ENCODE measurements at places on chromosomes 2 and 18. TPM values are rescaled to one million over a fixed set of nuclear protein-coding genes. Genes with fewer than 3 reads are reported as not detected.

DNA sequence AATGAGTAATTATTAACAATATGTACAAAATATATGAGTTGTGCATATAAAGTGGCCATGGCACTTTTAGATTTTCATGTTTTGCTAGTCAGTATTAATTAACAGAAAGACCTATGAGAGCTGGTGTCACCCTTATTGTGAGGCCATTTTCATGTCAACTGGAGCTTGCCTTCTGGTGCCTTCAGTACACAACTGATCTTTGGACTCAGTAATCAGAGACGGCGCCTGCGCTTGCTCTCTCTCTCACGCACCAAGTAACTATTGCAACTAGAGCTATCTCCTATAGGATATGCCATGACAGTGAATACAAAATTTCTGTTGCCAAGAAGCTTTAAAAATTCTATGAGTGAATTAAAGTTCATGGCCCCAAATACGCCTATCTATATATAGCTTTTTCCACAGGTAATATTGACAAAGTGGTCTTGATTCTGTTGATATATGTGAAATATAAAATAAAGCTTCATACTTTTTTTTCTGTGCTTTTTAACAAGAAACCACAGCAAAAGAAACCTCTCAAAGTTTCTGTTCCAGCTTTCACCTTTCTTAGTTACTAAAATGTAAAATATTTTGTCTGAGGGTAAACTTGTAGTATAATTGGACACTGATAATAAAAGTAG is 2.9 kb downstream of the SERTAD2 start:
- H3K4me3 ChIP-seq: no peak overlapping the region
- no peak overlapping the region for H3K27ac ChIP-seq
- H3K27me3 ChIP-seq: no peaks in the 10 kb centered on the region
- DNase-seq: no peak

The PRSS56 gene
- not detected for total RNA-seq

DNA sequence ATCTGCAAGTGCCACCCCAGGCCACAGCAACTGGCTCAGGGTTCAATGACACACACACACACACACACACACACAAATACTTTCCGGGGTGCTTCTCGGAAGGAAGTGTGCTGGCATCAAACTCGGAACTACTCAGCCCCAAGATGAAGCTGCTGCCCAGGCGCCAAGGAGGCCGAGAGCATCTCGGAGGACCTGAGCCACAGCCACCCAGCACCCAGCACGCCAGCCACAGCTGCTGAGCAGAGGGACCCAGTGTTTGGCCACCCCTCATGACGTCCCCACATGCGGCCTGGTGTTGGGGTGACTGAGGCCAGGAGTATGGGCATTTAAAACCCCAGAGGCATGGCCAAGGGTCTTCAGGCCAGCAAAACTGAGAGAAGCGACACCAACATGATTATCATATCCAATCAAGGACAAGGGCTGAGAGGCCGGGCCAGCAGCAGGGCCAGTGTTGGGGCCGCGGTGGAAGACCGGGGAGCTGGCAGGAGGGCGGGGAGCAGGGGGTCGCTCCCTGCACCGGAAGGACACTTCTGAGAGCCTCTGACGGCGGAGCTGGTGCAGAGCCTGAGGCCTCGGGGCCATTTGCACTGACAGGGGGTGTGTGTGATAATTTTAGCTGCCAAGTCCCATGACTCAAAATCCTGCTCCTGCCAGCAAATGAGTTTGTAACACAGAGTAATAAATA is 61.8 kb downstream of the BIN1 start:
- H3K4me1 ChIP-seq: no peaks in the 10 kb centered on the region
- no peaks in the 10 kb centered on the region for H3K27me3 ChIP-seq
- peaks cover 13% of the 10 kb centered on the region for H3K36me3 ChIP-seq
- H3K27ac ChIP-seq: no peak overlapping the region
- no peak for DNase-seq

The CDH19 gene
- not detected for total RNA-seq

DNA sequence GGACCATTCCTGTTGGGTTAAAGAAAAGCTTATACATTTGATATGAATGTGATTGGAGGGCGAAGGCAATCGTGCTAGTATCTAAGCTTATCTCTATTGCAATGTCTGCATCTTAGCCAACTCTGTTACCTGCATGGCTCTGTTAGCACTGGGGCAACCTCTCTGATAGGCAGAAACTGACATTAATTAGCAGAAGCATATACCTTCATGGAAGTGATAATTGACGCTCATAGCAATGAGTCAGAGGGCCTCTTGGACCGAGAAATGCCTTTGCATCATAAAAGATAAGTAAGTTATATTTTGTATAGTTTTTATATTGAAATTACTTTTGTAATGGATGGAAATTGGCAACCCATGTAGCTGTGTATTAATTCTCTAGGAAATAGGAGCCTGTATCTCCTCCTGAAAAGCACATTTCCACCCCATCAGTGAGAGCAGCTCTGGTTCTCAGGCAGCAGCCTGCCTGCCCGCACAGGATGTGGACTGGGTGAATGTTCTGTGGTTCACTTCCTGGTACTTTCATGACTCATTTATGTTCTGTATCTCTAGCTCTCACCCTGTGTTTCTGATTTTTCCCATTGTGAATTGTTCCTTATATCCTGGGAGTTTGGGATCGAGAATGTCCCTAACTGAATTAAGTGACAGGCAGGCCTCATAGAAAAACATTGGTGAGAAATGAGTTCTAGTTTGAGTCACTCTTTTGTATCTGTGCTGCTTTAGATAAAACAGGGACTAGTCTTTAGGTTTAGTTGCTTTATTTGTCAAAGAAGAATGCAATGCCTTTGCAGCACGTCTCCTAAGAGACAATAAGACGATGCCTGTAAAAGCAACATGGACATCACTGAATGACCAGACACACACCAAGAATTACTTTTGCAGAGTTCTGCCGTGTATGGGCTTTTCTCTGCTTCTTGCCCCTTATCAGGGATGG is 344.9 kb downstream of the DCDC2C start:
- H3K4me3 ChIP-seq: no peak overlapping the region
- no peaks in the 10 kb centered on the region for H3K27me3 ChIP-seq
- no peaks in the 10 kb centered on the region for H3K36me3 ChIP-seq
- DNase-seq: no peak

DNA sequence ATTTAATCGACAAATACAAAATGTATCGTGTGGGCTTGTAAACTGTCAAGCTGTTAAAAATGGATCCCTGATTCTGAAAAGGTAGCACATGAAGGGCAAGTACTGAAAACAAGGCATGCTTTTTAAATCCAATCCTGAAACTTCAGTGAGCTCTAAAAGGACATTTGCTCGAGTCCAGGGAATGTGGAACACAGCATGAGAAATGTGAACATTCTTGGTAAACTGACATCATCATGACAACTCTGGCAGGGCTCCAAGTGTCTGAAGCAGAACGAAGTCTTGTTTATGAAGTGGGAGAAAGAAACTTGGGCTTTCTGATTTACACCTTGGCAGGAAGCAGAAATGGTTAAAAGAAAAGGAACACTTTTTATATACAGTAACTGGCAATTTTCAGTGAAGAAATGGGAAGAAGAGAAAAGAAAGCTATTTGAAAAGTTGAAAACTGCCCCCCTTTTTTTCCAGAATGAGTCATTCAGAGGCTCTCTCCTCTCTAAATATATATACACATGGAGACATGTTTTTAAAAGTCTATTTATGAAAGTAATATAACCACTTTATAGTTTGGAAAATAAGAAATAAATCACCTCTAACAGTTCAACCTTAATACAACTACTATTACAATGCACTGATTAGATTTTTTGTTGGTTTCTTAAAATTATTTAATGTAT is 120.8 kb downstream of the GAREM1 start:
- H3K27ac ChIP-seq: no peak overlapping the region
- no peaks in the 10 kb centered on the region for H3K4me1 ChIP-seq
- H3K36me3 ChIP-seq: no peaks in the 10 kb centered on the region

- no peaks in the 10 kb centered on the region for H3K27me3 ChIP-seq
- no peaks in the 10 kb centered on the region for H3K36me3 ChIP-seq
- H3K4me1 ChIP-seq: no peaks in the 10 kb centered on the region
- DNase-seq: no peak
- H3K4me3 ChIP-seq: no peak overlapping the region
- H3K27ac ChIP-seq: no peak overlapping the region
Measured at GRCh38 chr2:50231510-50231909, 800.4 kb downstream of the NRXN1 start.

DNA sequence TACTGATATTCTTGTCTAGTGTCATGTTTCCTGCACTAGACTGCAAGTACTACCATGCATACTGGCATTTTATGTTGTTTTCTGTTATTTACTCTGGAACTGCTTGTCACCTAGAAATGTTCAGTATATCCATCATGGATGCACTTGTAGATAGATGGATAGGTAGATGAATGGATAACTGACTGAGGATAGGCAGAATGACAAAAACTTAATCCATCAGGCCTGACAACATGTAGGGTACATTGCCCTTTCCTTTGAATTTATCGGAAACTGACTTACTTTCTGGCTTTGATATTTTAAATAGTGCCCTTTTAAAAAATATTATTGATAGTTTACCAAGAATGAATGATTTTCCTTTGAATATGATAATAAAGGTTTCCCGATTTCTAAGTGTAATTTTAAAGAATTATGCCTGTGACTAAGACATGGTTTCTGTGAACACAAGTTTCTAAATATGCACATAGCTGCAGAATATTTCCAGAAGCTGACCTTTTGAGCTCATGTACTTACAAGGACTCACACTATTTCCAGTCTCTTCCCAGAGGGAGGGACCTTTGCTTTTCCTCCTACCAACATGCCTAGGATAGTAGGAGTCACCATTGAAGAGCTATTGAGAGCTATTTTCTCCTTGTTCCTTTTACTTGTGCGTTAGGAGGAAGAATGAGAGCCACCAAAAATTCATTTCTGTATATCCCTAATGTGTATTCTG is 81.3 kb downstream of the ANKRD12 start:
- H3K27ac ChIP-seq: no peak overlapping the region
- H3K4me3 ChIP-seq: no peak overlapping the region
- peaks cover 71% of the 10 kb centered on the region for H3K36me3 ChIP-seq
- H3K4me1 ChIP-seq: no peaks in the 10 kb centered on the region
- DNase-seq: no peak

- no peaks in the 10 kb centered on the region for H3K27me3 ChIP-seq
- no peak overlapping the region for H3K27ac ChIP-seq
- no peak for DNase-seq
- H3K4me1 ChIP-seq: no peaks in the 10 kb centered on the region
- H3K4me3 ChIP-seq: no peak overlapping the region
Measured at GRCh38 chr2:112092286-112093041, 37.4 kb downstream of the TMEM87B start.

- peaks cover 63% of the 10 kb centered on the region for H3K36me3 ChIP-seq
- H3K27me3 ChIP-seq: no peaks in the 10 kb centered on the region
- no peak for DNase-seq
Measured at GRCh38 chr2:30252723-30253701, 21.7 kb downstream of the LBH start.

The LDLRAD4 gene
- total RNA-seq: 80.8 TPM

DNA sequence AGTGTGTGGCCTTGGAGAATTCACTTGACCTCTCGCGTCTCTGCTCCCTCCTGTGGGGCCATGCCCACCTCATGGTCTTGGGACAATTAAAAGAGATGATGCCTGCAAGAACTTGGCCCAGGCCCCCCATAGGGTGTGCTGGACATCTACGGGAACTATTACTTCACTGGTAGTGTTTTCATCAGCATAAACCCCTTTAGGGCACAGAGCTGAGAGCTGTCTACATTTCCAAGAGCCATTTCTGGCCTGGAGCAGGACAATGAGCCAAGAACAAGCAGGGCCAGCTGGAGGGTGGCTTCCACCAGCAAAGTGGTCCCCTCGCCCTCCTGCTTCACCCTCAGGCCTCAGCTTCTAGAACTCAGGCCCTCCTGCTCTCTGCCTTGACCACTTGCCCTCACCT is 232.3 kb downstream of the ZBTB7C start:
- no peak overlapping the region for H3K27ac ChIP-seq
- no peaks in the 10 kb centered on the region for H3K4me1 ChIP-seq
- no peaks in the 10 kb centered on the region for H3K27me3 ChIP-seq

DNA sequence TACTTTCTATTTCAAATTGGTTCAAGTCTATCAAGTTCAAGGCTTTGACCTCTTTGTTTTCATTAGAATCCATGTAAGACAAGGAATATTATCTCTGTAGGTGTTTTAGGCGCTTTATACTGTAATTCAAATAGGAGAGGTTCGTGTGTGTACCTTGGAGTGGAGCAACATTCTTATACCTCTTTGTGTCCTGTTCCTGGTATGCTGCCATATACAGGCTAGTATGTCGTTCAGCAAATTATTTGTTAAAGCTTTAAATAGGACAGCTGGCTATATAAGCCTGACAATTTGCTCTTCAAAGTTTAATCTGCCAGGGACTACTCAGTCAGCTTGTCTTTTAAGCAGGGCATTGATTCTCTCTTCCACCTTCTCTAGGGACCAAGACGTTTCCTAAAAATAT is 31.1 kb upstream of the SPAG16 start:
- no peak for DNase-seq
- no peak overlapping the region for H3K4me3 ChIP-seq
- no peaks in the 10 kb centered on the region for H3K27me3 ChIP-seq
- H3K27ac ChIP-seq: no peak overlapping the region

DNA sequence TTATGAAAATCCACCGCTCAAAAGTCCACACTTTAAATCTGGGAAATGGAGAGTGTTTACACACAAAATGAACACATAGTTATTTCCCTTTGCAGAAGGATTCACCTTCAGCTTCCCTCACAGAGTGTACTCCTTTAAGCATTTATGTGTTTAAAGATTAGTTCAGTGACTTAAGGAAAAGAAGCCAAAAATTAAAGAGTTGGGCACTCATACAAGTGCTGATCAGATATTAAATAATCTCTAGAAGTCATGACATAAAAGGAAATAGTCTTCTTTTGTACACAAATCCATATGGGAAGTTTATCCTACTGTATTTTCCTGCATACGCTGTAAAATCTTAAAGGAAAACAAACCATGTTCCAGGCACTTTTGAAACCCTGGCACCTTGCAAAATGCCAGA is 174.2 kb downstream of the LNPK start:
- no peaks in the 10 kb centered on the region for H3K27me3 ChIP-seq
- no peak overlapping the region for H3K4me3 ChIP-seq
- no peak for DNase-seq
- no peaks in the 10 kb centered on the region for H3K4me1 ChIP-seq
- no peak overlapping the region for H3K27ac ChIP-seq

DNA sequence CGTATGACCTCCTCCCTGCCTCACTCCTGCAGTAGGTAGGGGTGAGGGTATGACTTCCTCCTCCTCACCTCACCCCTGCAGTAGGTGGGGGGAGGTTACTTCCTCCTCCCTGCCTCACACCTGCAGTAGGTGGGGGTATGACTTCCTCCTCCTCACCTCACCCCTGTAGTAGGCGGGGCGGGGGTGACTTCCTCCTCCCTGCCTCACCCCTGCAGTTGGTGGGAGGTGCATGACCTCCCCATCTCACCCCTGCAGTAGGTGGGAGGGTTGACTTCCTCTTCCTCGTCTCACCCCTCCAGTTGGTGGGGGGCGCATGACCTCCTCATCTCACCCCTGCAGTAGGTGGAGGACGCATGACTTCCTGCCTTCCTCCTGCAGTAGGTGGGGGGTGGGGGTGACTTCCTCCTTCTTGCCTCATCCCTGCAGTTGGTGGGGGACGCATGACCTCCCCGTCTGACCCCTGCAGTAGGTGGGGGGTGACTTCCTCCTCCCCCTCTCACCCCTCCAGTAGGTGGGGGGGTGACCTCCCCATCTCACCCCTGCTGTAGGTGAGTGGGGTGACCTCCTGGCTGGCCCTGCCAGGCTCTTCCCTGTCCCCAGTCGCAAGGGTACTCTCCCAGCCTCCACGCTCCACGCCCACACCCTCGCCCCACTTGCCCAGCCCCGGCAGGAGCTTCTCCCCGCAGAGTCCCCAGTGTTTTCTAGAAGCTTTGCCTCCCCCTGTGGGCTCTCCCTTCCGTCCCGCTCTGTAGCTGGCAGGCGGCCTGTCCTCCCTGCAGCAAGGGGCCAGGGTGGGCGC is 39.3 kb downstream of the TSHZ1 start:
- H3K4me1 ChIP-seq: peaks cover 33% of the 10 kb centered on the region
- no peaks in the 10 kb centered on the region for H3K27me3 ChIP-seq
- H3K4me3 ChIP-seq: no peak overlapping the region
- peak overlapping the region; percentile 56 for H3K27ac ChIP-seq
